Retinal pigment epithelial cell (primary cell): ENCODE measurements at places on chromosomes 7 and 10.
A peak's percentile ranks its signal among the peaks of the same experiment; 100 is the strongest.

DNA sequence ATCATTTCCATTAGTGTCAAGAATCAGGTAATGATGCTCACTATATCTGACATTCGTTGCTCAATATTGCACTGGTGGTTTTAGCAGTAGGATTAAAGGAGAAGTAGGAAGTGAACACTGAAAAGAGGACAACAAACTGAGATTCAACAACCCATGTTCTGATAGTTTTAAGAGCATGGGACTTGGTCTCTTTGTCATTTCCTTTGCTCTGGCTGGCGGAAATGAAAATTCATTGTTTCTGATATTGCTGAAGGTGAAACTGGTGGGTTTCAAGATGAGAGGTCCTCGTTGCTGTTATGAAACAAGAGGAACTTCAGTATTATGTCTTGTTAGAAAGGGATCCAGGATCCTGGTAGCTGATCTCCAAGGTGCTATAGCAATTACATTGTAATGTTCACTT lies 129.0 kb downstream of the DNAH11 start:
- DNase-seq: no peak

DNA sequence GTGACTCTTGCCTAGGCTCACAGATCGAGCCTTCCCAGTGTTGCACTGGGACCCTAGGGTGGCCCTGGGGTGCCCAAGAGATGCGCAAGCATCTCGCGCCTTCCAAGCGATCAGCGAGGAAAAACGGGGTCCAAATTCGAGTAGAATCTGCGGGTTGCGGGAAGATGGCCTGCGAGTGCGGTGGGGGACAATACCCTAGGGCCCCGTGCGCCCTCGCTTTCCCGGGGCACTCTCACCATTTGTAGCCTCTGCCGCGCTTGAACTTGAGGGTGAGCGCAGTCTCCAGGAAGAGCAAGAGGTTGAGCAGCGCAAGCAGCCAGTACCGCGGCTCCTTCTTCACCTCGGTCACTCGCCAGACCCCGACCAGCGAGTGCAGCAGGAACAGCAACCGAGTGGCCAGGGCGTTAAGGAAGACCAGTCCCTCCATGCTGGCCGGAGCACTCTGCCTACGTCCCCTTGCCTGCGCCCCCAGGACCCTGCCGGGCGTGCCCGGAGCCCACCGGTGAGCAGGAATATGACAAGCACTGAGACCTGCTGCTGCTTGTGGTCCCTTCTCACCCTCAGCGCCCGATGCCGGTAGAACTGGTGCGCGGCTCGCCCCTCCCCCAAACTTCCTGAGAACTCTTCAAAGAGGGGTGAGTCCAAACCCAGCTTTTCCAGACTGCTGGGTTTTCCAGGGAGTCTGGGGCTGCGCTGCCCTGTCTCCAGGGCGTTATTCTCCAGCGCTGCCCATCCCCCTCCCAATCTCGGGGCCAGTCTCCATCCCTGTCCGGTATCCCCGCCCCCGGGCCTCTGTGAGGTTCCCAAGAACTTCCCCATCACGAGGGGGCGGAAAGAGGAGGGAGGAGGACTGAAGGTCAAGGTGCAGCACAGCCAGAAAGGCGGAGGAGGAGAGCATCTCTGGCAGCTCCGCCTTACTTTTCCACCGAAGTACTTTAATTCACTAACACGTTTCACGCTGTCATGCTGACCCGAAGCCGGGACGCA lies at the start of gene TMEM26:
TSS of gene TMEM26 (minus strand) at position 727 of the 987 bp plus-strand sequence. CDS start at position 427, 300 bp downstream.
- DNase-seq: no peak

GRCh38 chr7:124155432-124156022 lies 122.7 kb upstream of the TMEM229A start:
- no peak for DNase-seq

DNA sequence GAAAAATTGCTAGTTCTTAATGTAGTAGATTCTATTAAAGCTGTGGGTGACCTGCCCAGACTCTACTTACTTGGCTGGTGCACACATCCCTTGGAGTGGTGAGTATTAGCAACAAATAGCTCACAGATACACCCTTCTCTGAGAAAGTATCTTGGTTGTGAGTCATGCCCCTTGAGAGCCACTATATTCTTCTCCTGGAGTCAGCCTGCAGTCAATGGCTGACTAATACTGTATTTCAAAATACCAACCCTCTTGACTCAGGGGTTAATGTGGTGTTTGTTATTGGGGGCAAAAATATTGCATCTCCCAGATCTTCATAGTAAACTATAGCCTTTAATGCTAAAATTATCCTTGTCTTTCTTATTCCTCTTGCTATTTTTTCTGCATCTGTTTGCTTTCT lies 354.9 kb downstream of the BMPER start:
- DNase-seq: peak; percentile 62

- no peak for DNase-seq
These were observed 72.1 kb downstream of the SEM1 start for GRCh38 chr7:96637522-96637921.

GRCh38 chr7:5629941-5630340 lies 151.5 kb downstream of the RNF216 start:
- no peak for DNase-seq

DNA sequence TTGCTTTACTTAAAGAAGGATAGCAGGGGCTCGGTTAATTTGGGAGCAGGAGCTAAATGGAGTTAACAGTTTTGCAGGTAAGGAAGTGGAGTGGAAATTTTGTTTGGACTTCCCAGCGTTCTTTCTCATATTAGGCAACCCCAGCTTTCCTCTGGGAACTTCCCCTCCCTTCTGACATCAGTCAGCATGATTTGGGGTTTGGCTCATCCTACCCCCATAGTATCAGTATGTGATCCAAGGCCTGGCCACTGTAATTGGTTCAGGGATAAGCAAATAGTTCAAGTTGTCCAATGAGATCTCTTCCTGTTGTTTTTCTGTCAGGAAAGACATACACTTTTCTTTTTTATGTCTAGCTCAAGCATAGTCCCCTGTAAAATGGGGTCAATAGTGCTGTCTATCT lies 125.6 kb upstream of the CDK6 start:
- no peak for DNase-seq

- no peak for DNase-seq
These were observed 14.3 kb upstream of the CUL1 start for GRCh38 chr7:148684289-148684830.

GRCh38 chr7:129017933-129018538 lies 36.9 kb downstream of the TNPO3 start:
- no peak for DNase-seq

GRCh38 chr10:114174695-114175188 lies 739 bp upstream of the CCDC186 start:
- DNase-seq: no peak
